ENCODE measurements at places on chromosomes 13 and 19.
A peak's percentile ranks its signal among the peaks of the same experiment; 100 is the strongest.

DNA sequence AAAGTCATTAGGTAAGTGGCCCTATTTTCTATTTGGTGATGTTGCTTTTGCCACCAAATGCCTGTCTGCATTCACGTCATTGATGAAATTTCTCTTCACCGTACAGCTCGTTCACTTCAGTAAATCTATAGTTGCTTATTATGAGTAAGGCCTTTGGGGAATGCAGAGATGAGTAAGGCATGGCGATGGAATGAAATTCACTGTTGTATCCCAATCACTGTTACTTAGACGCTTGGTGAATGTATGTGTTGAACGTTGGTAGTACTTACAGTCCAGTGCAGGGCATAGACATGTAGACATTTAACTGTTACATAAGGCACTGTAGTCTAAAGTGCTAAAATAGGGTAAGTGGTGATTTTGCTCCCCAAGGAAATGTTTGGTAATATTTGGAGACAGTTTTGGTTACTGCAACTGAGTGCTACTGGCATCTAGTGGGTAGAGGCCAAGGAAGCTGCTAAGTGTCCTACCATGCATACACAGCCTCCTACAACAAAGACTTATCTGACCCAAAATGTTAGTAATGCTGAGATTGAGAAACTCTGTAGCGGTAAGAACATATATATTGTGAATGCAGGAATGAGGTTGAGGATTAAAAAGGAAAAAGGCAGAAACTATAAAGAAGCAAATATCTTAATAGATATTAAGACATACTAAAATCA is 5.8 kb downstream of the AKAP11 start:
- DNase-seq, result no peak

- no peak for DNase-seq
These were observed 14.6 kb downstream of the DCUN1D2 start for GRCh38 chr13:113475911-113476310.

DNA sequence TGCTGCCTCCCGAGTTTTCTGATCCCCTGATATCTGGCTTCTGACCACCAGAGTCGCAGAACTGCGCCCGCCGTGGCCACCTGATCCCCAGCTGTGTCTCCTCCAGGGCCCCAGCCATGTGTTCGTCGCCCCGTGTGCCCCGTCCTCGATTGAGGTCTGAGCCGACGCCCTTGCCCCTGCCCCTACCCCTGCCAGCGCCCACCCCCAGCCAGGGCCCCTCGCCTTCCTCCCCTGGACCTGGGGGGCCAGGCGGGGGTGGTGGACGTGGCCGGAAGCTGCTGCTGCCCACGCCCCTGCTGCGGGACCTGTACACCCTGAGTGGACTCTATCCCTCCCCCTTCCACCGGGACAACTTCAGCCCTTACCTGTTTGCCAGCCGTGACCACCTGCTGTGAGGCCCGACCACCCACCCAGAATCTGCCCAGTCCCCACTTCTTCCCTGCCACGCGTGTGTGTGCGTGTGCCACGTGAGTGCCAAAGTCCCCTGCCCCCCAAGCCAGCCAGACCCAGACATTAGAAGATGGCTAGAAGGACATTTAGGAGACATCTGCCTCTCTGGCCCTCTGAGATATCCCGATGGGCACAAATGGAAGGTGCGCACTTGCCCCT is 9.2 kb downstream of the PLPPR2 start:
- DNase-seq, result no peak

GRCh38 chr19:18233224-18233825 is 7.1 kb upstream of the PDE4C start:
- peak; percentile 82 for DNase-seq

- no peak for DNase-seq
These were observed 62.8 kb downstream of the FGF9 start for GRCh38 chr13:21733475-21734263.

DNA sequence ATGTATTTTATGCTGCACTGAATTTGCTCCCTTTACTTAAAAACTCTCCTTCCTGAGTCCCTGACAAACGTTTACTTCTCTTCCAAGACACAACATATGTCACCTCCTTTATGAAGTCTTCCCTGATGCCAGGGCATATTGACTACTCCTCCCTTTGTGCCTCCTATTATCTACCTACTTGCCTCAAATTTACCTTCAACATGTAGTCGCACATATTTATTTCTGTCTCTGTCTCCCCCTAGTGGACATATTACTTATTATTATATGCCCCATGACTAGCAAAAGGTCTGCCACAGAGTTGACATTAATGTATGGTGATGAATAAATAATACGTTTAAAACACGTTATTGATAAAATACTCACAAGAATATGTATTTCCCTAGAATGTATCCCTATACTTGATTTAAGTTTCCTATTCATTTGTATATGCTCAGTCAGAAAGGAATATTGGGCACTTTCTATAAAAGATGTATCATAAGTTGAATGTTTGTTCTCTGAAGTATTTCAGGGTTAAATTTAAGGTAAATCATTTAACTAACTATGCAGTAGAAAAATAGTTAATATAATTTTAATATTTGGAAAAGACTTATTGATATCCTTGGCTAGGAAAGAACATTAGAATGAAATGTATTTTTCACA is 250.3 kb upstream of the ATXN8OS start:
- DNase-seq, result no peak

GRCh38 chr19:47438793-47439220 is 19.5 kb upstream of the MEIS3 start:
- DNase-seq, result no peak

DNA sequence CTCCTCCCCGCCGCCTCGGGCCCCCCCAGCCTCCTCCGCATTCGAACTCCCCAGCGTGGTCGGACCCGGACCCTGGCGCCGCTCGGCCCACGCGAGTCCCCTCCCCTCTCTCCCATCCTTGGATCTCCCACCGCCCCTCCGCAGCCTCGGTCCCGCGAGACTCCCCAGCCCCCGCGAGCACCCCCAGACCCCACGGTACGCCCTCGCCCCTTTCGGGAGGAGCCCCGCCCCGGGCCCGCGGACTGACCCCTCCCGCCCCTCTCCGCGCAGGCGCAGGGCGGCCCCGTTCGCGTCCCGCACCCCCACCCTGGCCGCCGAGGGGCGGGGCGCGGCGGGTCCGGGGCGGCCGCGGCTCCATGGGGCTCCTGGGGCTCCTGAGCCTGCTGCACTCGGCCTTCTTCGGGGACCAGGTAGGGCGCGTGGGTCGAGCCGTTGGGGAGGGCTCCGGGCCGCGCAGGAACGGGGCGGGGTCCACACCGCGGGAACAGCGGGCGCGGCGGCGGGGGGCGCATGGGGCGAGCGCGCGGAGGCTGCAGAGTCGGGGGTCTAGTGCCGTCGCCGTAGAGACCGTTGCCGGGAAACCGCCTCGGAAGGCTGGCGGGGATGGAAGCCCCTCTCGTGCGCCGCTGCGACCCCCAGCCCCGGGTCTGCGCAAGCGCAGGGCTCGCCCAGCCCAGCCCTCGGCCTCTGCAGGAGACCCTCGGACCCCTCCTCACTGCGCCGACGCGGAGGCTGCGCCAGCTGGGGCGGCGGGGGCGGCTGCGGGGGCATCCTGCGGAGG is 3.8 kb upstream of the APC2 start:
- no peak for DNase-seq

Measured in type B pancreatic cell (in vitro differentiated cells).